Testis (tissue), 5 donors: ENCODE measurements at places on chromosomes 5 and 9. TPM values are rescaled to one million over a fixed set of nuclear protein-coding genes. Genes with fewer than 3 reads are reported as not detected.

LCN10 gene
- total RNA-seq, result 11.7 TPM

SLC6A18 gene
- not detected for total RNA-seq

OBP2B gene
- total RNA-seq, result 53.0 TPM

PCDHGA5 gene
- total RNA-seq, result 12.2 TPM

LPAR1 gene
- total RNA-seq, result 23.9 TPM

DNAI1 gene
- total RNA-seq, result 36.7 TPM

DNA sequence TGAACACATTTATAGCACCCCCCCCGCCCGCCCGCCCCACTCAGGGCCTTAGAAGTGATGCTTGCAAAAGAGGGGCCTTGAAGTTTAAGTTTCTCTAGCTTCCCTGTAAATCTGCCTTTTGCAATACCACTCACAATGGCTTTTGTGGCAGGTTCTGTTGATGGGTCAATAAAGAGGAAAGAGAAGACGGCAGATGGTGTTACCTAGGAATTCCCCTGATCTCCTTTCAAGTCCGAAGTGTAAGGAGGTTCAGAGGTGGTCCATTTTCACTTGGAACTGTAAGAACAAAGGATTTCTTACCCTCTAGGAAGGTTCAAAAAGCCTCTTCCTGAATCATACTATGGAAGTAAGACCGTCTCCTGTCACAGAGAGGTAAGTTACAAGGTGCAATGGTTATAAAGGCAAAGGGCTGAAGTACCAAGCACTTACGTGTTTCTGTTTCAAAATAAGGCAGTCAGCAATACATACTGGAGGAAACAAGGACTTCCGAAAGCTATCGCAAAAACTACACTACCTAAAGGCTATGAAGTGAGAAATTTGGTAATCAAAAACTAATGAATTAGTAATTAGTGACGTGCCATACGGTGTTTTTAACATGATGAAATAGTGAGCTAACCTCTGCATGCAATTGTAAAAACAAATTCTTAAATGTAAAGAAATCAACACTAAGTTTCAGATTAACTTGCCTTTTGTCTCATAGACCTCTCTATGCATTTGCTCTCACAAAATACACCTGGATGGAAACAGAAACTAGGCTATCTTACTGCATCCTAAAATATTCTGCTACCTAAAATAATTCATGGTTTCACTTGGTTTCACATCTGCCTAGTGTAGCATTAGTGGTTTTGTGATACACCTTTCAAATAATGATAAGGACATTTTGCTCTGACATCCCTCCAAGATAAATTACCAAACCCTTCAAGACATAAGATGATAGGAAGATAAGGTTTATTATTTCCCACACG, 589.4 kb upstream of the FAM174A start:
- no peaks in the 10 kb centered on the region for H3K4me1 ChIP-seq
- no peak overlapping the region for H3K27ac ChIP-seq
- no peak for DNase-seq
- no peaks in the 10 kb centered on the region for H3K27me3 ChIP-seq
- no peak overlapping the region for H3K4me3 ChIP-seq
- no peaks in the 10 kb centered on the region for H3K36me3 ChIP-seq

DNA sequence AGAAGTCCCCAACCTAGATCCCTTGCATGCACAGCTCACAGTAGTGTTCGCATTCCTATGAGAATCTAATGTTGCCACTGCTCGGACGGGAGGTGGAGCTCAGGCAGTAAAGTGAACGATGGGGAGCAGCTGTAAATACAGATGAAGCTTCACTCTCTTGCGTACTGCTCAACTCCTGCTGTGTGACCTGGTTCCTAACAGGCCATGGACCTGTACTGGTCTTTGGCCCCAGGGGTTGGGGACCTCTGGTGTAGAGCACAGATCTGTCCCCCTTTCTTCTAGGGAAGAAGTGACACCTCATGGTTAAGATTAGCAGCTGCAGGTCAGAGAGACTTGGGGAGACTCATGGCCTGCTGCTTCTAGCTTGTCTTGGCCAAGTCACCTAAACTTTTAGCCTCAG, 7.1 kb downstream of the ARHGEF28 start:
- H3K4me3 ChIP-seq, result no peak overlapping the region
- DNase-seq, result no peak
- no peaks in the 10 kb centered on the region for H3K27me3 ChIP-seq
- no peaks in the 10 kb centered on the region for H3K4me1 ChIP-seq
- H3K36me3 ChIP-seq, result no peaks in the 10 kb centered on the region

DNA sequence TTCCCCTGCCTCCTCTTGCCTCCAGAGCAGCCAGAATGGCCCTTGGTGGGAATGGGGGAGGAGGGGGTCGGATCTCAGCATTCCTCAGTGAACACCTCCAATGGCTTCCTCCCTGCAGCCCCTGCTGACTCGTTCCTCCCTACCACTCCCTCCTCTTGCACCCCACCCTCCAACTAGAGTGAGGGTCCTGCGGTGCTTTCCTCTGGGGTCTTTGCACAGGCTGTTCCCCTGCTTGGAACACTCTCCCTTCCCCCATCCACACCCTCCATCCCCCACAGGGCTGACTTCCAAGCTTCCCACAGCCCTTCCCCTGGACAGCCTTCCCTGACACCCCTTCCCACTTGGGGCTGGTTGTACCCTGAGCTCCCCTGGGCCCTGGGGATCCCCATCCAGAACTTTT, 70.4 kb upstream of the NEK6 start:
- H3K27ac ChIP-seq, result no peak overlapping the region
- no peaks in the 10 kb centered on the region for H3K36me3 ChIP-seq
- H3K4me3 ChIP-seq, result no peak overlapping the region
- H3K27me3 ChIP-seq, result no peaks in the 10 kb centered on the region
- H3K4me1 ChIP-seq, result no peaks in the 10 kb centered on the region
- no peak for DNase-seq

DNA sequence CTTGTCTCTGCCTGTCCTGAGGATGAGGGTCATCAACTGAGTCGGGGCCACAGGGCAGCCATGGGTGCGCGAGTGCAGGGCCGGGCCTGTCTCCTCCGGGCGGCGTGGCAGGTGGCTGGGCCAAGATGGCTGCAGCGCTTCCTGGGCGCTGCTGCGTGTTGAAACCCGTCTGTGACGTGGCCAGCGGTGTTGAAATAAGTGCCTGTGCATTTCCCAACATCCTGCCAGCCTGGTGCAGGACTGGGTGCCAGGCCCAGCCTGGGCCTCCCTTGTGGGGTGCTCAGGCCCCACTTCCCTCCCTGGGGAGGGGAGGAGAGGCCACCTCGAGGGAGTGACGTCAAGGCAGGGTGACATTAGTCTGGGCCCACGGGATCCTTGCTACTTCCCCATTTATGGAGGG, 45.5 kb downstream of the RXRA start:
- peak; percentile 51 for DNase-seq
- H3K27ac ChIP-seq, result peak overlapping the region; percentile 64

GRCh38 chr9:18393340-18394130, 80.4 kb upstream of the ADAMTSL1 start:
- H3K36me3 ChIP-seq, result no peaks in the 10 kb centered on the region
- peak; percentile 82 for DNase-seq
- no peaks in the 10 kb centered on the region for H3K27me3 ChIP-seq
- no peak overlapping the region for H3K4me3 ChIP-seq
- H3K4me1 ChIP-seq, result peaks cover 18% of the 10 kb centered on the region

DNA sequence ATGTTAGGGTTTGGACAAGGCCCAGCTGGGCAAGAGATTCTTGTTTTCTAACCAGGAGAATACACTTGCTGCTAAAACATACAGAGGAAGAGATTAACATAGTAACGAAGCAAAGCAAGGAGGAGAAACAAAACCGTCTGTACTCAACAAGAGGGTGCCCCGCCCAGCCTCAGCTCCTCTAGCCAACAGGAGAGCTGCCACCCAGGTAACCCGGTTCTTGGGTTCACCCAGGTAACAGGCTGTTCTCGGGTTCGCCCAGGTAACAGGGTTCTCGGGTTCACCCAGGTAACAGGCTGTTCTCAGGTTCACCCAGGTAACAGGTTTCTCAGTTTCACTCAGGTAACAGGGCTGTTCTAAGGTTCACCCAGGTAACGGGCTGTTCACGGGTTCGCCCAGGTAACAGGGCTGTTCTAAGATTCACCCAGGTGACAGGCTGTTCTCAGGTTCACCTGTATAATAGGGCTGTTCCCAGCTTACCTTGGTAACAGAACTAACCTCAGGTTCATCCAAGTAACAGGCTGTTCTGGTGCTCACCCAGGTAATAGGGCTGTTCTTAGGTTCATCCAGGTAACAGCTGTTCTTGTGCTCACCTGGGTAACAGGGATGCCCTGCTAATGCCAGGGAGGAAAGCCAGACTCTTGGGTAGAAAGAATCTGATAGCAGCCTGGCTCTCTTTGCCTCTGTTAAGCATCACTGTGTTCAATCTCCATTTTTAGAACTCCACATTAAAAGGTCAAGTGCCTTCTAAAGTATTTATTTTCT, 271.6 kb downstream of the SYK start:
- H3K4me1 ChIP-seq, result peaks cover 13% of the 10 kb centered on the region
- no peaks in the 10 kb centered on the region for H3K36me3 ChIP-seq
- DNase-seq, result no peak
- H3K4me3 ChIP-seq, result no peak overlapping the region
- peak overlapping the region; percentile 71 for H3K27ac ChIP-seq
- no peaks in the 10 kb centered on the region for H3K27me3 ChIP-seq

DNA sequence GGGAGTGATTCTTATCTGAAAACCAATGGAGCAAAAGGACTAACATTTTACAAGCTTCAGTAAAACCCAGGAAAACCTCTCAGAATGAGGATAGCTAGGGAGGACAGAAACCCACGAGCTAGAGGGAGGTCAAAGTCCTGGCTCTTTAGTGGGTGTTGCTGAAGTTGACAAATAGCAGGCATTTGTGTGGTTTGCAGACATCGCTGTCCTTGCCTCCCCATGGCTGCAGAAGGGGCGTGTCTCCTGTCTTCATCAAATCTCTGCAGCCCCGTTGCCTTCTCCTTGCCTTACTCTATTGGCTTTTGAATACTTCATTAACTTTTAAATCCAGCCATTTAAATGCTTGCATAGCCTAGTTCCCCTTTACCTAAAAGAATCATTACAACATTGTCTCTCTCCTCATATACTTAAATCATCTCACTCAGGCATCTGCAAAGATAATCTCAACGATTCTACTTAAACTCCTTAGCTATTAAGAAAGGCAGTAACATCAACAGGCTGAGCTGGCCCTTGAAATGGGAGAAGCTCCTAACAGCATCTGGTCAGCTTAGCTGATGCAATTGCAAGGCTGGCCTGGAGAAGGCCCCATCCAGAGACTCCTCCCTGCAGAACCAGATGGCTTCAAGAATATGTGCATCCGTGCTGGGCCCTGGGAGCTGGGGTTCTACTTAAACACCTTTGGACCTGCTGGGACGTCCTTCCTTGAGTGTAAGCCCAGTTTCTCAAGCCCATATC, 152.8 kb upstream of the TAS2R1 start:
- no peak overlapping the region for H3K4me3 ChIP-seq
- no peaks in the 10 kb centered on the region for H3K27me3 ChIP-seq

DNA sequence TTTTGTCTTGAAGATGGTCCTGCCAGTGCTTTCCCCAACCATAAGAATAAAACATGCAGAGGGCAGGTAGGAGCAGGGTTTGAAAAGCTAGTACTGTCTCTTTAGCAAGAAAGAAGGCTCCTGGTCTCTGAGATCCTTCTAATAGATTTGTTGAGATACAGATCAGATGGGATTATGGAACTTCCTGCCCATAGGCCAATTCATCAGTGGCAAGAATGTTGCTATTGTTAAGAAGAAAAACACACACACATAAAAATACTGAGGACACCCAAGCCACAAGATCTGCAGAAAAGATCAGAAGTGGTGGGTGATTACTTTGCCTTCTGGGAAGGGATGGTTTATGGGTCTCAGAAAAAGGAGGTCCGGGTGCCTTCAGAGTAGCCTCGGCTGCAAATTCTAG, 59.8 kb downstream of the TNC start:
- no peaks in the 10 kb centered on the region for H3K4me1 ChIP-seq
- no peaks in the 10 kb centered on the region for H3K36me3 ChIP-seq
- H3K27me3 ChIP-seq, result no peaks in the 10 kb centered on the region
- no peak overlapping the region for H3K27ac ChIP-seq
- H3K4me3 ChIP-seq, result no peak overlapping the region

- no peaks in the 10 kb centered on the region for H3K27me3 ChIP-seq
- H3K27ac ChIP-seq, result no peak overlapping the region
- no peak for DNase-seq
- H3K4me1 ChIP-seq, result no peaks in the 10 kb centered on the region
- no peak overlapping the region for H3K4me3 ChIP-seq
Measured at GRCh38 chr5:31561946-31562345, 29.8 kb downstream of the C5orf22 start.

DNA sequence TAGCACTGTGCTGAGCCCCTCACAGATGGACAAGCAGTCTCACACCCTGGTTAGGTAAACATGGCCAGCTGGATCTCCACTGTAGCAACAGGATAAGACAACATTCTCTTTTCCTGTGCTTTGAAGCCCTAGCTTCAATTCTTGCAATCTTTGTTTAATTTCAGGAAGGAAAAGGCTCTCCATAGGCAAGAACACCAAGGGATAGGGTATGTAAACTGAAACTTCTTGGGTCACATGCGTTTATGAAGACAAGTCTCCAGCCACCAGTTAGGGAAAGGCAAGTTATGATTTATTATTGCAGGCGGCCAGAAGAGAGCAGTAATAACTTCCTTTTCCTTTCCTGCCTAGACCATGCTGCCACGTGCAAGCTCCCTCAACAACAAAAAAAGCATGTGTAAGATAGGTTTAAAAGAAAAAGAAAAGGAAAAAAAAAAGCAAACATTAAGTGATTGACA, 50.1 kb upstream of the POU5F2 start:
- H3K4me3 ChIP-seq, result no peak overlapping the region
- no peaks in the 10 kb centered on the region for H3K27me3 ChIP-seq

DNA sequence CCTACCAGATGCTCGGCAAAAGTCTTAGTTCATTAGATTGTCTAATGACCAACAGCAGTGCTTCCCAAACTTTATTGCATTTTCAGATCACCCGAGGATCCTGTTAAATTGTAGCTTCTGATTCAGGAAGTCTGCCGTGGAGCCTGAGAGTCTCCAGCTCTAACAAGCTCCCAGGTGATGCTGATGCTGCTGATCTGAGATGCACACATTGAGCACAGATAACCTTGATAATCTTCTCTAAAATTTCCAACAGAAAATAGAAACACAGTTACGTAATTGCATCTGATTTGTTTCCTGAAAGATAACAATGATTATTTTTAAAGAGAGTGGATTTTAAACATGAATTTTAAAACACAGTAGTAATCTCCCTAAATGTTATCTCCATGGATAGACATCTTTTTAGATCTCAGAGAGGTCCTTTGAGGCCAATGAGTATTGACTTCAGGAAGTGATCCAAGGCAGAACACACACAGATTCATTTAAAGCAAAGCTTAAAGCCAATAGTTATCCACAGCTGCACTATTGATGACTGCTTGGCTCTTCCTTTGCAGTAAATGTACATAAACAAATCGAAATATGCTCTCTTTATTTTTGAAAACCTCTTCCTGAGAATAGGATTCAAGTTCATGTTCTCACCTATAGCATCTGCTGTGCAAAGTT, 122.8 kb upstream of the TNPO1 start:
- H3K27me3 ChIP-seq, result no peaks in the 10 kb centered on the region
- H3K27ac ChIP-seq, result no peak overlapping the region
- no peaks in the 10 kb centered on the region for H3K4me1 ChIP-seq
- no peaks in the 10 kb centered on the region for H3K36me3 ChIP-seq
- DNase-seq, result no peak

GRCh38 chr5:61467766-61468482, 135.9 kb downstream of the ZSWIM6 start:
- no peaks in the 10 kb centered on the region for H3K4me1 ChIP-seq
- no peaks in the 10 kb centered on the region for H3K36me3 ChIP-seq
- no peak overlapping the region for H3K27ac ChIP-seq
- H3K27me3 ChIP-seq, result no peaks in the 10 kb centered on the region
- H3K4me3 ChIP-seq, result no peak overlapping the region
- DNase-seq, result no peak
